Activated effector memory CD4-positive, alpha-beta T cell treated with Interleukin-2 at 50 U/mL for 16 hours (primary cell): ENCODE measurements at places on chromosomes 1 and 21.

DNA sequence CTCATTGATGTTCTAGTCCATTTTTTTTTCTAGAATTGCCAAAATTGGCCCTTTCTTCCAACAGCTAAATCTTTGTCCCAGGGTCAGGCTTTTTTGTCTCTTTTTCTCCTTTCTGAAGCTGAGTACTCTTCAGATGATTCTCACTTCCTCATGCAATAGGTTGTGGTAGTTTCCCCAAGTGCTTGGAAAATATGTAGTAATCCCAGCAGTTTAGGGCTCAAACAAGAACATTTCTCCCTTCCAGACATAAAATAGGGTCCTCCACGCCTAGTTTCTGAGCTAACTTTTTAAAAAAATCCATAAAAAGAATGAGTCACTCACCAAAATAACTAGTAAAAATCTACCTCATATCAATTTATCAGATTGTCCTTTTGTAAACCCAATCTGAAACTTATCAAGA lies 10.0 kb upstream of the MCOLN3 start:
- DNase-seq = no peak

GRCh38 chr21:34687065-34687464 lies 18.3 kb downstream of the CLIC6 start:
- DNase-seq = no peak

DNA sequence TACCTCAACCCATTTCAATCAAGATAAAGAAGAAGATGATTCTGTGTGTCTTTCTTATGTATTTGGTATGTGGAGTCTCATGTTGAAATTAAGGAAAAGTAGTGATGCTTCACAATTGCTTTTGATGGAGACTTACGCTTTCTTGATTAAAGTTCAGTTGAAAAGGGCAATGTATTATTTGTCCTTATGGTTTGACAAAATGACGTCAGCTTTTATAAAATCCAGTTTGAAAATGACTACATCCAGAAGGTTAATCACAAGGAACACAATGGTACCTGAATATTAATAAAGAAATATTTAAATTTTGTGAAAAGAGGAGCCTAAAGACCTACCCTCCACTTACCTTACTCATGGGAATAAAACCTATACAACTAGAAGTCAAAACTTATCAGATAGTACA lies 4.4 kb downstream of the KRTAP26-1 start:
- DNase-seq = no peak

- DNase-seq = no peak
Measured at GRCh38 chr1:109158433-109158832, 44.5 kb downstream of the ELAPOR1 start.

- DNase-seq = no peak
Measured at GRCh38 chr1:183571678-183572268, 18.5 kb downstream of the NCF2 start.

- DNase-seq = no peak
Measured at GRCh38 chr1:112546076-112546475, 37.3 kb downstream of the WNT2B start.

GRCh38 chr1:67983867-67984266 lies 66.6 kb downstream of the DIRAS3 start:
- DNase-seq = no peak

- no peak for DNase-seq
Measured at GRCh38 chr1:28078680-28079626, 9.5 kb downstream of the EYA3 start.

- no peak for DNase-seq
Measured at GRCh38 chr21:37043818-37044217, 29.1 kb downstream of the PIGP start.

DNA sequence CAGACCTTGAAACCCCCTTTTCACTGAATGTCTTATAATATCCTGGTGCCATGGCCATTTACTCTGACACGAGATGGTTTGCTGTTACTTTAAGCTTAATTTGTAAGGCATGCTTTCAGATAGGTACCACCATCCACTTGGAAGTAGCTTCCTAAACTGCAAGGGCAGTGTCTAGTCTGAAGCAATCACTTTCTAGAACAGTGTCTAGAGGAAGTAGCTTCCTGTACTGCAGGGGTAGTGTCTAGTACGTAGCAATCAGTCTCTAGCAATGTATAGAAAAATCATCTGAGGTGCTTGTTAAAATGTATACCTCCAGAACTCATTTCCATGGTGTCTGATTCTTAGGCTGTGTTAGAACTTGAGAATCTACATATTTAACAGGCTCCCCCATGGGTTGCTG lies 42.5 kb downstream of the ZBTB40 start:
- DNase-seq = no peak

- DNase-seq = no peak
Measured at GRCh38 chr1:46582972-46583371, 21.1 kb downstream of the MKNK1 start.

- DNase-seq = no peak
Measured at GRCh38 chr1:43689289-43689688, 18.0 kb upstream of the ST3GAL3 start.

- no peak for DNase-seq
Measured at GRCh38 chr1:41611932-41612450, 127.5 kb upstream of the EDN2 start.

GRCh38 chr1:193487722-193488121 lies 301.3 kb upstream of the B3GALT2 start:
- no peak for DNase-seq

DNA sequence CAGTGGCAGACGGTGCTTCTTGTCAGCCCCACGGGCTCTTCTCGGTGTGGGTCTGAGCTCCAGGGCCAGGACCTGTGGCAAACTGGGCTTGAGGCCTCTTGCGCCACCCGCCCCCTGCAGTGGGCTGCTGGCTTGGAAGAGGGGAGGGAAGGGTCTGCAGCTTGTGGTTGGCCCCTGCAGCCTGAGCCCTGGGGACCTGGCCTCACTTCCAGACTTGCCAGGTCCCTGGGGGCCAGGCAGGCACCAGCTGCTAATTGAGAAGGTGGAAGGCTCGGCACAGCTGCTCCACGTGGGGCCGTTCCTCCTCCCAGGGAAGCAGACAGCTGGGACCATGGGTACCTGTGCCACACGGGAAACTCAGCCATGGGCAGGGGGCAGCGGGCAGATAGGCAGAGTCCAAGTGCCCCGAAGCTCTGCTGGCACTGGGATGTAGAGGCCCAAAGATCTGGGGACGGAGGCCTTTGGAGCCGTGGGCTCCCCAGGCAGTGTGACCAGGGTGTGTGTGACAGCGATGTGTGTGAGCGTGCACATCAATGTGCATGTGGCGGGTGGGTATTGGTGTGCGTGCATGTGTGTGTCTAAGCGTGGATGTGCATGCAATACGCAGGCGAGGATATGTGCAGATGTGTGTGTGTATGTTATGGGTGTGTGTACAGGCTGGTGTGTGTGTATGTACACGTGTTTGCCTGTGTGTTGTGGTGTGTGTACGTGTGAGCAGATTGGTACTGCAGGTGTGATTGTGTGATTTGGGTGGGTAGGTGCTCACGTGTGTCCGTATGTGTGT lies 39.3 kb downstream of the TP73 start:
- no peak for DNase-seq

- no peak for DNase-seq
Measured at GRCh38 chr1:155079487-155080311, 1.1 kb downstream of the EFNA3 start.

DNA sequence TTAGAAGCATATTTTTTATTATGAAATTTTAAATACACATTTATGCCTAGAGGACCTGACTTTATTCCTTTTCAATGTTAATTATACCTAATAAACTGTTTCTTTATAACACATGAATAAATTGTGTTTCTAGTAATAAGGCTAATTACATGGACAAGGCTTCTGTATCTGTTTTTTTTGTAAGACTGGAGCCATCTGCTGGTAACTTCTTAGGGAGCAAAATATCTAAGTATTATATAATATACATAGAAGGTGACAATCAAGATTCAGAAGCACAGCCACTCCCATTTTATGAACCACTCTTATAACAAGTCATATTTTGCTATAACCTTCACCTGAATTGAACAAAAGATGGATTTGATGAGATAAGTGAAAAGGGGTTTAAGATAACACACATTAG lies 84.2 kb downstream of the LBR start:
- no peak for DNase-seq

- DNase-seq = no peak
Measured at GRCh38 chr1:2125350-2126211, 69.0 kb downstream of the FAAP20 start.

DNA sequence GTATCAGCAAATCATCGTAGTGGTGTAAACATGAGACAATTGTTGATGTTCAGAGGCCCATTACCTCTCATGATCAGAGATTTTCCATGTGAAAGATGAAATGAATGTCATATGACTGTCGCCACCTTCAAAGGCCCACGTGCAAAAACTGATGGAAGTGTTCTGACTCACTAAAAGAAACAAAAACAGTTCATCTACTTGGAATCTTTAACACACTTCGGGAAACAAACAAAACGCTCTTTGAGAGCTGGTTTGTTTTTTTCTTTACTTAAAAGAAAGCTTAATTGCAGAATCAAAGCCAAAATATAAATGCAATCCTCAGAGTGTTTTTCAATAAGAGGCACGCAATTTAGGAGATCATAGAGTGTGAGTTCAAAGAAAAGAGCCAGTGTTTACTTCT lies 100.8 kb downstream of the PLPPR4 start:
- DNase-seq = no peak

- no peak for DNase-seq
Measured at GRCh38 chr1:59695252-59695651, 119.5 kb upstream of the HOOK1 start.

DNA sequence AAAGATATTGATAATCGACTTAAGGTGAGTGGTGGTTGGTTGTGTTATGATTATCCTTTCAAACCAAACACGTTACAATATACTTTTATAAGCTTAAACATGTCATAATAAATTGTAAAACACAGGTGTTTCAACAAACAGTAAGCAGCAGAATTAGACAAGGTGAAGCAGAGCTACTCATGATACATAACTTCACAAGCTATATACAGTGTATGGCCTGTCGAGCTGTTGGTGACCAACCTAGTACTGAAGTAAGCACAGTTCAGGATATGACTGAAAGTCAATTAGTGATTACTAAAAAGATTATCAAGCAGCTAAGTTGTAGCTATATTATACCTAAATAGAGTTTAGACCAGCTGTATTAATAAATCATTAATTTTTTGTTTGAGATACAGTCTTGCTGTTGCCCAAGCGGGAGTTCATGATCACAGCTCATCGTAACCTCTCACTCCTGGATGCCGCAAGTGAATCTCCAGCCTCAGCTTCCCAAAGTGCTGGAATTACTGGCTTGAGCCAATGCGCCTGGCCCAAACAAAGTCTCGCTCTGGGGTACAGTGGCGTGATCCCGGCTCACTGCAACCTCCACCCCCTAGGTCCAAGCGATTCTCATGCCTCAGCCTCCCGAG lies 148.1 kb downstream of the EIF4G3 start:
- no peak for DNase-seq

- no peak for DNase-seq
Measured at GRCh38 chr21:26954662-26955121, 12.2 kb downstream of the ADAMTS5 start.

DNA sequence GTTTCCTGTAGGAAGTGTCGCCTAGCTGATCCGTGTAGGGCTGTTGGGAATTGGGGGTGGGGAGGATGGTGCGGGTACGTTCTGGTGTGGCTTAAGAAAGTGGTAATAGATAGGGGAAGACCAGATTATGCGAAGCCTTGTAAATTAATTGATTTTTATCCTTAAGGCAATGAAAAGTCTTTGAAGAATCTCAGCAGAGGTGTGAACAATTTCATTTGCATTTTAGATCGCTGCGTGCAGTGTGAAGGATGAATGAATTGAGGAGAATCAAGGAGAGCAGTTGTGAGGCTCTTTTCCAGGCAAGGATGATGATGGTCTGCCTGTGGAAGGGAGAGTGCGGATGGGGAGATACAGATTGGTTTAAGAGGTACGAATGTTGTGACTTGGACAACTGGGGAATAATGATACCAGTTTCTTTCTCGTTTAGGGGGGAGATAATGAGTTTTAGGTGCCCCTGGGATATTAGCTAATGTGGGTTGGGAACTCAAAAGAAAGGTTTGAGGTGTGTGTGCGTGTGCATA lies 813 bp upstream of the DEDD start:
- no peak for DNase-seq

DNA sequence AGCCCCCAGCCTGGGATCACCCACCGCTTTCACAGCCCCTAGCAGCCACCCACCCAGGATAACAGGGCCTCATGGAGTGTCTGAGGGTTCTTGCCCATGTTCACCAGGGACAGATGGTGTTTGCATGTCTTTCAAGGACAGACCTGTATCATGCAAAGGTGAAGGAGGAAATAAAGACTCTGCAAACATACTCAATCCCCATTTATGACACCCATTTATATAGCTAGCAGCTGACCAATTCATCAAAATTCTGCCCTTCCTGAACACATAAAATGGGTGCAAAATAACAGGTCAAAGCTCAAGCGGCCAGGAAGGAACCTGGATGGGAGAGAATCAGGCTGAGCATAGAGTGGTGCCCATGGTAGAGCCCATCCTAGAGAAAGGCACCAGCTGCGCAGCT lies 32.8 kb upstream of the LYPD8 start:
- DNase-seq = no peak

- DNase-seq = no peak
Measured at GRCh38 chr1:3537359-3537758, 73.9 kb downstream of the MEGF6 start.

DNA sequence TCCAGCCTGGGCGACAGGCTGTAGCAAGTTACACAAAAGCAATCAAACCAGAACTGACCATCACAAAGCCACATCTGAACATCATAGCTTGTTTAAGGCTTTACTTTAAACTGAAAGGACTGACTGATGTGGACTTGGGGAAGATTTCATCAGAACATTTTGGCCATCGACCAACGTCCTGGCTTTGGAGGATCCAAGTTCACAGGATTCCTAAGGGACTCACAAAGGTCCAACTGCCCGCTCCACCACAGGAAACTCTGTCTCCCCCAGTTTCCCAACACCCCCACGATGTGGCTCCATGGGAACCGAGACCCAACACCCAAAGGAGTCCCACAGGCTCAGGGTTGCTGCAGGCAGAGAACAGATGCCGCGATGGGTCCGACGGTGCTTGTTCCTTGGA lies 9.3 kb downstream of the SSU72 start:
- DNase-seq = no peak

DNA sequence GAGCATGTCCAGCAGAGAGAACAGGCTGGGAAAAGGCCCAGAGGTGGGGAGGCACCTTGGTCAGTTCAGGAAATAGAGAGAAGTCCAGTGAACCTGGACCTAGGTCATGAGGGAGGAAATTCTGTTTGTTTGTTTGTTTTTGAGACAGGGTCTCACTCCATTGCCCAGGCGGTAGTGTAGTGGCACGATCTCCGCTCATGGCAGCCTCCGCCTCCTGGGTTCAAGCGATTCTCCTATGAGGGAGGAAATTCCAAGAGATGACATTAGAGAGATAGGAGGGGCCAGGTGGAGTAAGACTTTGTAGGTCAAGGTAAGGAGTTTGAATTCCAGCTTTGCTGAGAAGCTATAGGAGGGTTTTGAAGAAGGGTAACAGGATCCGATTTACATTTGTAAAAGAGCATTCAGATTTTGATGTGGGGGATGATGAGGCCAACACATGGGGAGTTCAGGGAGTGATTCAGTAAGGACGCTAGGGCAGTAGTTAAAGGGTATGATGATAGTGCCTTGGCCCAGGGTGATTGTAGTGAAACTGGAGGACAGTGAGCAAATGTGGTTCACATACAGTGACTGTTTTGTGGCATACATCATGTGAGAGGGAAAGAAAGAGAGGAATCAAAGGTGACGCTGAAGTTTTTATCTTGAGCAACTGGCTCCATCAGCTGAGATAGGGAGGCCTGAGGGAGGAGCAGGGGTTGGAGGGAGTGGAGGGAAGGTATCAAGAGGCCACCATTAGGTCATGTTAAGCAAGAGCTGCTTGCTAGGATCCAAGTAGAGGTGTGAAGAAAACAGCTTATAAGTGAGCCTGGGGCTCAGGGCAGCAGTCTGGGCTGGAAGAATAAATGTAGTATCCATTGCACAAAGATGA lies 8.3 kb upstream of the TRABD2B start:
- DNase-seq = no peak
